ENCODE measurements at places on chromosomes 2 and 18.

GRCh38 chr2:239880396-239880795 lies 144.7 kb downstream of the NDUFA10 start:
- no peak for DNase-seq

- DNase-seq, result no peak
Measured at GRCh38 chr2:222835143-222835822, 25.6 kb upstream of the ACSL3 start.

- DNase-seq, result no peak
Measured at GRCh38 chr2:174617120-174617519, 19.5 kb upstream of the WIPF1 start.

DNA sequence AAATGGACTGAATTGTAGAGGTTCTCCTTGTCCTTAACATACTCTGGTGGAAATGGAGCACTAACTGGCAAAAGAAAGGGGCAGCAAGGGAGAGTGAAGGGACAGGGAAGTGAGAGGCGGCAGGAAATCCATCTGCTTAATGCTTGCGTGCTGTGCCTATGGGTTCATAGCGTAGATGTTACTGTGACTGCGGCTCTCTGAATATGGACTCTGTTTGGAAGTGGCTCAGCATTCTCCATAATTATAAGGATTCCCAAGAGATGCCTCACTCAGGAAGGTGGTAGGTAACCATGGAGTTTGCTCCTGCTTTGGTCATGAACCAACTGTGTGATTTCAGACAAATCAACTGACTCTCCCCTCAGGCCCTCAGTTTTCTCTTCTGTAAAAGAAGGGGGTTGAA lies 50.0 kb downstream of the MYO3B start:
- no peak for DNase-seq

DNA sequence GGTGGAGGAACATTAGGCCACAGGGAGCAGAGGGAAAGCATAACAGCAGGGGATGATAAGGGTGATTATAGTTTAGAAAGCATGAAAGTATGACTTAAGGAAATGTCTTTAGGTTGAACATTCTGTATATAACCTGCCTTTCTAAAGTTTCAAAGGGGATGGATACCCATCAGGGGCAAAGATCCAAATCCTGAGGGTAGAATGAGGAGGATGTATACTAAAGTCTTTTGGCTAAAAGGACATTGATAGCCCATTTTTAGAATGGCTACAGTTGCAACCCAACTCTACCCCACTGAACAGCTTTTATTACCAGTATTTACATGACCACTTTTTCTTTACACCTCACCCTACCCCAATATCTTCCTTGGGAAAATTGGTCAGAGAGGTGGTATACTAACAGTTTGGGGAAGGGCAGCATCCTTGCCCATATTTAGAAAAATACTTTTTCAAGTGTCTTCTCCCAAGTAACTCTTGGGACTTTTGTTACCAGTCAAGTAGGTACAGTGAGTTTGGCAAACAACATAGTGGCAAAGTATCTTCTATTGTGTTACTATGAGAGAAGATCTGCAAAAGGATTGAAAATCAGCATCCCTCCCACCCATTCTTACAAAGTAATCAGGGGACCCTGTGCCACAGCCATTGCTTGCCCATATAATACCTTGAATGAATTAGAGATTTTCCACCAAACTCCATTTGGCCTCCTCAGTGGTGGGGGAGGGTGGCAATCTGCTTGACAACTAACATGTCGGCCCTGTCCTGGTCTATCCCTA lies 8.3 kb downstream of the MAT2A start:
- DNase-seq, result no peak

DNA sequence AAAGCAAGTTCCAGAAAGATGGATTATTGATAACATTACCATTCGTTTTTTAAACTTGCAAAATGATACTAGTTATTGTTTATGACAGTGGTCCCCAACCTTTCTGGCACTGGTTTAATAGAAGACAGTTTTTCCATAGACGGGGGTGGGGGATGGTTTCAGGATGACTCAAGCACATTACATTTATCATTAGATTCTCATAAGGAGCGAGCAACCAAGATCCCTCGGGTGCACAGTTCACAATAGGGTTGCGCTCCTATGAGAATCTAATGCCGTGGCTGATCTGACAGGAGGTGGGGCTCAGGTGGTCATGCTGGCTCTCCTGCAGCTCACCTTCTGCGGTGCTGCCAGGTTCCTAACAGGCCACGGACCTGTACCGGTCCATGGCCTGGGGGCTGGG lies 86.2 kb downstream of the BCL2 start:
- DNase-seq, result no peak

- no peak for DNase-seq
Measured at GRCh38 chr2:101328474-101329007, 20.0 kb upstream of the RNF149 start.

- no peak for DNase-seq
Measured at GRCh38 chr2:69585855-69586555, 57.5 kb downstream of the AAK1 start.

DNA sequence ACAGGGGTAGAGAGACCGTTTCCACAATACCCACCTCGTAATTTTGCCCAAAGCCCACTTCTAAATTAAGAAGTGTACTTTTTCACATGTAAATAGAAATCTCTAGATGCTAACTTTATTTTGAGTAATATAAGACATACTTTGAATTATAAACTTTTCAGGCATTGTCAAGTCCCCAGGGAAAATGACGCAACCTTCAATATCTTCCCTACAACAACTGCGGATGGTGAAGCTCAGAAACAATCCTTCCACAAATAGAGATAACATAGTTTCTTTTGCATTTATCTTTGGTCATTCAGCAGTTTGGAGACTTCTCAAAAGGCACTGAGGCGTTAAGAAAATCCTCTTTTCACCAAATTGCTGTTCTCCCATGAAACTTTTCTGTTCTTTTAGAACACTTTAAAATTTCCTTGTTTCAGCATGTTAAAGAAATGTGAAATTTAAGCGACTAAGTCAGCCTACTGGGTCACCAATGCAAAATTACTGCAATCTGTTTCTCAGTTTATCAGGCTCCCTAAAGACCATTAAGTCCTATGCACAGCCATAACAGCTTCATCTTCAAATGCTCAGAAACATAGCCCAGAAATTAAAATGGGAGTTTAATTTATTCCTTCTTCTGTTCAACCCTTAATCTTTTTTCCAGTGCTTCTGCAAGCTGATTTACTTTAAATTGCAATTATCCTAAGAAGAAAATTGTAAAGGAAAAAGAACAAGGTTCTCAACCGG lies 118.3 kb upstream of the DNAJC10 start:
- DNase-seq, result no peak

GRCh38 chr2:128286011-128286721 lies 32.5 kb downstream of the HS6ST1 start:
- DNase-seq, result no peak

GRCh38 chr18:63741769-63742168 lies 33.4 kb upstream of the SERPINB7 start:
- DNase-seq, result no peak

- no peak for DNase-seq
Measured at GRCh38 chr2:188870289-188870688, 103.9 kb upstream of the COL3A1 start.

DNA sequence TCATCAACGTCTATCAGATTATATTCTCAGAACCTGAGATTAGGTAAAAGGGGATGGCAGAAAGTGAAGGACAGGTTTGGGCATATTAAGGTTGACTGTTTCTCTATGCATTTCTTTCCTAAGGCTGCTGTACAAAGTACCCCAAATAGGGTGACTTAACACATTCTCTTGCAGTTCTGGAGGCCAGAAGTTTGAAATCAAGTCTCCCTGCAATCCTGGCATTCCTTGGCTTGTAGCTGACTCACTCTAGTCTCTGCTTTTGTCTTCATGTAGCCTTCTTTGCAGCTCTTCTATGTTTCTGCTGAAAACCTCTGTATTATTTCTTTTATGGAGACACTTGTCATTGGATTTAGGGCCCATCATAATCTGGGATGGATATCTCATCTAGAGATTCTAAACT lies 364.3 kb downstream of the PLCL1 start:
- no peak for DNase-seq

- no peak for DNase-seq
Measured at GRCh38 chr18:56148373-56148772, 490.0 kb downstream of the TXNL1 start.

GRCh38 chr18:74702950-74703349 lies 105.3 kb downstream of the ZNF407 start:
- no peak for DNase-seq

GRCh38 chr2:1645761-1646476 lies 98.4 kb downstream of the PXDN start:
- no peak for DNase-seq

DNA sequence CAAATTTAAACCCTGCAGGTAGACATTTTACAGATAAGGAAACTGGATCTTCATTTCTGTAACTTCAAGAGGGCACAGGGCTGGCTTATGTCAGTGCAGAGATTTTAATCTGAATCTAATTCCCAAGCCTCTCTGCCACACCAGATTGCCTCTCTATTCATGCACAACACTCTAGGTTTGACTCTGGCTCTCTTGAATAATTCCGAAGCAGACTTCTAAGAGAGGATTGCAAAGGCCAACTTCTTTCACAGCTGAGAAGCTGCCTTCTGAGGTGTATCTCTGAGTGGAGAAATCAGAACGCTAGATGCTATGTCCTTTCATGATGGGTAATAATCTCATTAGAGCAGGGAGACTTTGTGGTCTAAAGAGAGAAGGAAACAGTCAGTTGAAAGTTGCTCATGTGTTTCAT lies 20.1 kb upstream of the MGAT5 start:
- DNase-seq, result no peak

- DNase-seq, result no peak
Measured at GRCh38 chr18:66395671-66396218, 208.1 kb downstream of the CDH19 start.

- no peak for DNase-seq
Measured at GRCh38 chr18:42742969-42743368, 372.5 kb downstream of the RIT2 start.

- no peak for DNase-seq
Measured at GRCh38 chr18:28682912-28683311, 506.0 kb upstream of the CDH2 start.

- DNase-seq, result no peak
Measured at GRCh38 chr2:170531876-170532275, 183.3 kb upstream of the SP5 start.

DNA sequence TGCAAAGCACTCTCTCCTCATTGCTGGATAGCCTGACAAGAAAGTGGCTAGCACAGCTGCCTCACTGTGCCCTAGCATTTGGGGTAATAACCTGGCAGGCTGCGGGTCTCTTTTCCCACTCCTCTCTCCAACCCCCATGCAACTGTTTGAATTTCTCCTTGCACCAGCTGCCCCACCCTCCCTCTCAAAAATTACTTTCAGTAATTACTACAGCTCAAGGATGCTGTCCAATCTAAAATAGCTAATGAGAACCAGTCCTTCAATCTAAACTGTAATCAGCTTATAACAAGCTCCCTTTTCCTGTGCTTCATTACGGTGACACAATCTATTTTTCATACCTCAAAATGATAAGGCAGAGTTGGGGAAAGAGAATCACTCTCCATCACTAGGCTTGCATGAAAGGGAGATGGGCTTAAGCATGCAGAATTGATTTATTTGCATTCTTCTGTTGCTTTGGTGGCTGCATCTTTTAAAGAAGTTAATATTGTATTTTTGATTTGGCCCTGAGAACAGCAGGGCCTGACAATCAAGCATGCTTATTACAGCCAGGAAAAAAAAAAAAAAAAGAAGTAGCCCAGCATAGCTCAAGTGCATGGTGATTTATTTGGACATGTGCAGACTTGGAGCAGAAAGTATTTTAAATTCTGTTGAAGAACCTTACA lies 881.8 kb downstream of the SLC4A3 start:
- no peak for DNase-seq

- no peak for DNase-seq
Measured at GRCh38 chr2:73253901-73254300, 19.8 kb downstream of the CCT7 start.

DNA sequence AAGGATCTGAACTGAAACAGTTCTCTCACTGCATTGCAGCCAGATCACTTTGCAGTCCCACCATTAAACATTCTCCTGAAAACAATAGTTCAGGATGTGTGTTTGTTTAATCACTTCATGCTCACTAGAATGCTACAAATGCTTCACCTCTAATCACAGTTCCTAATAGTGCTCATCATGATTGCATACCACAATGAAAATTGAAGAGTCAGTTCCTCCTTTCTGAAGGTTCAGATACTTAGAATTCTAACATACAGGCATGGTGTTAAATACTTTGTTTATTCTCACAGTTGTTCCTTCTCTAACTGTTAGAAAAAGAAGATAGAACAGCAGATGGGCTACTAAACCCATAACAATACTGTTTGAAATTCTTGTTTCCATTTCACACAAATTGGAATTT lies 622.3 kb upstream of the ACVR2A start:
- no peak for DNase-seq

- DNase-seq, result no peak
Measured at GRCh38 chr2:56167616-56168562, 15.9 kb upstream of the CCDC85A start.
